ENCODE measurements at places on chromosomes 7 and 10. TPM values are rescaled to one million over a fixed set of nuclear protein-coding genes. Genes with fewer than 3 reads are reported as not detected.

SFXN2 gene
- 48.3 TPM for polyA plus RNA-seq

HOXA7 gene
- 27.6 TPM for polyA plus RNA-seq

PTN gene
- 216 TPM for polyA plus RNA-seq

PAX2 gene
- 130 TPM for polyA plus RNA-seq

RAB19 gene
- 2.5 TPM for polyA plus RNA-seq

CALCR gene
- 1.1 TPM for polyA plus RNA-seq

ERVW-1 gene
- 0.55 TPM for polyA plus RNA-seq

PLEKHA1 gene
- polyA plus RNA-seq = 105 TPM
